ENCODE measurements at places on chromosomes 6 and 20.

DNA sequence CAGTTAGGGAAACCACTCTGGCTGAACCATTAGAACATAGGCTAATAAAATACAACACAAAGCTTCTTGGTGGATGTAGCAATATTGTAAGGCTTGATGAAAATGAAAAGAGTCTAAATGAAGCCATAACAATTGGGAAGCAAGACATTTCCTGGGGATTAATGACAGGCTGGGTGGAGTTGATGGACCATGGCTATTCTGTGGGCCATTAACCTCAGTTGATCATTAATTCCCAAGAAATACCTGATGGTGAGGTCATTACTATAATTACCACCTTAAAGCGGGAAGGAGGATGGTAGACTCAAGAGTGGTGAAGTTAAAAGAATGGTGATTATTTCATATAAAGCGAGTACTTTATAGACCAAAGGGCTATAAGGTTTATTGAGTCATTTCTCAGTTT is 455.8 kb upstream of the MAP3K7 start:
- no peaks in the 10 kb centered on the region for H3K4me1 ChIP-seq
- no peaks in the 10 kb centered on the region for H3K27me3 ChIP-seq
- no peaks in the 10 kb centered on the region for H3K36me3 ChIP-seq
- H3K27ac ChIP-seq = no peak overlapping the region

DNA sequence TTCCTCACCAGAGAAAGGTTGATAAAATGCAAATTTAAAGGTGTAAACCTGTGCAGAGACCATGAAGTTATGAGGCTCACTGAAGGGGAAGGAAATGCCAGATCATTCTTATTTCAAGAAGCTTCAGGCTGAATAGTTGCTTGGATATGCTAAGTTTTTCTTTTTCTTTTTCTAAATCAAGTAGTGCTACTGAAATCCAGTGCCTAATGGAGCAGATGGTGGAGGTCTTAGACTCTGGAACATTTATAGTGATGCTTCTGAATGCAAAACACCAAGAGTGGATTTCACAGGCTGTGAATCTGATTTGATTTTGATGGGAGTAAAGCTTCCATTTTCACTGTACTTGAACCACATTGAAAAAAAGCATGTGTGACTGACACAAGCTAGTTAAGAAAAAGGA is 151.2 kb upstream of the BEND3 start:
- no peaks in the 10 kb centered on the region for H3K36me3 ChIP-seq
- H3K27ac ChIP-seq = no peak overlapping the region
- no peaks in the 10 kb centered on the region for H3K27me3 ChIP-seq
- H3K4me3 ChIP-seq = no peak overlapping the region
- H3K4me1 ChIP-seq = no peaks in the 10 kb centered on the region
- DNase-seq = peak; percentile 54

DNA sequence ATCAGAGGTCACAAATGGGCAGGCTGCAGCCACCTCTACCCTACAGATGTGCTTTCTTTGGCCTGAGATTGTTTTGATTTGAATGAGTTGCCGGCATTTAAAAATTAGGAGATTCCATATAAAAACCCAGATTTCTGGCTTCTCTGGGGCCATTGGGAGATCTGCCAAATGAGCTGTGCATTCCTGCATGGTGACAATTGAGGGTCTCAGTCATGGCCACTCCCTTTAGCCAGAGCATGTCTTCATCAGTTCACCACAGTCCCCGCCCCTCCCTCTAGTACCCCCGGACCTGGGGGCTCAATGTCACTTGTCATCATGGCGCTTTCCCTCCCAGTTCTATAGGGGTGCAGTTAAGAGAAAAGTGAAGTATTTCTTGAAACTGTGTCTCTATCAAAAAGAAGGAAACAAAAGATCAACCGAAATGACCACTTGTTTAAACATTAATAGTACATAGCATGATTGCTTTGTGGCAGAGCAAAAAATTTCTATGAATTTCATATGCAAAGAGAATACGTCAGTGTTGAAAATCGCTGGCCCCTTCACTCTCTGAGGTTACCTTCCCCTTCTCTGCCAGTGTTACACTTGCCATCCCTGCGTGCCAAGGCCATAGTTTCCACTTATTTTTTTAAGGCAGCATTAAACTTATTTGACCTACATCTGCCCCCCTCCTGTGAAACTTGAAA is 21.1 kb downstream of the EYA2 start:
- H3K4me1 ChIP-seq = peaks cover 11% of the 10 kb centered on the region
- peak overlapping the region; percentile 78 for H3K27ac ChIP-seq
- DNase-seq = no peak
- no peak overlapping the region for H3K4me3 ChIP-seq
- H3K36me3 ChIP-seq = no peaks in the 10 kb centered on the region

DNA sequence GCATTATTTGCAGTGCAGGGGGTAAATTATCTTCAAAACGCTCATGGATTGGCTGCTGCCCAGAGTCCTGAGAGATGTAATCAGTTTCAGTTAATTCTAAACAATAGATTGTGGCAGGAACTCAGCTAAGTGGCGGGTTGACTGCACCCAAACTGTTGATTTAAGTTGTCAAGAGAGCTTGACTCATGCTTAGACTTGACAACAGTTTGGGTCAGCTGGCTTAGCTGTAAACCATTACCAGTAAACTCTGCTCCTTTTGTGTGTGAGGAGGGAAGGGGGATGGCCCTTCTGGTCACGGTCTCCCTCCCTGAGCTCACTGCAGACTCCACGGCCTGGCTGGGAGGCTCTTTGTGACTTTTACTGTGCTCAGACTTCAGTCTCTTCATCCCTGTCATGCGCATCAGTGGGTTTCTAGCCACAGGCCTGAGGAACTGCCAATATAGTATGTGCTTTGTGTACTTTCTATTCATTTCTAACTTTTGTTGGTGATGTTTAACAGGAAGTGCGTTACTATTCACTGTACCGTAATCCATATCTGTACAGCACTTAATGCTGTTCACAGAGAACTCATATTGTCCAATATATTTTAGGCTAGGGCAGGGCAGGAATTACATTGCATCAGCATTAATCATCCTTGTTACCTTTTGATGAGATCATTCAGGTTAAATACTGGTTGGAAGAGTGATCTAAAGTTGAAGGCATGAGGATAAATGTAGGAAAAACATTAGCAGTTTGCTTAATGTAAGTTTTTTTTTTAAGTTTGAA is 488.3 kb downstream of the CDKAL1 start:
- H3K36me3 ChIP-seq = no peaks in the 10 kb centered on the region
- H3K4me3 ChIP-seq = no peak overlapping the region
- H3K27ac ChIP-seq = no peak overlapping the region
- peak; percentile 41 for DNase-seq
- no peaks in the 10 kb centered on the region for H3K27me3 ChIP-seq
- H3K4me1 ChIP-seq = peaks cover 3% of the 10 kb centered on the region

DNA sequence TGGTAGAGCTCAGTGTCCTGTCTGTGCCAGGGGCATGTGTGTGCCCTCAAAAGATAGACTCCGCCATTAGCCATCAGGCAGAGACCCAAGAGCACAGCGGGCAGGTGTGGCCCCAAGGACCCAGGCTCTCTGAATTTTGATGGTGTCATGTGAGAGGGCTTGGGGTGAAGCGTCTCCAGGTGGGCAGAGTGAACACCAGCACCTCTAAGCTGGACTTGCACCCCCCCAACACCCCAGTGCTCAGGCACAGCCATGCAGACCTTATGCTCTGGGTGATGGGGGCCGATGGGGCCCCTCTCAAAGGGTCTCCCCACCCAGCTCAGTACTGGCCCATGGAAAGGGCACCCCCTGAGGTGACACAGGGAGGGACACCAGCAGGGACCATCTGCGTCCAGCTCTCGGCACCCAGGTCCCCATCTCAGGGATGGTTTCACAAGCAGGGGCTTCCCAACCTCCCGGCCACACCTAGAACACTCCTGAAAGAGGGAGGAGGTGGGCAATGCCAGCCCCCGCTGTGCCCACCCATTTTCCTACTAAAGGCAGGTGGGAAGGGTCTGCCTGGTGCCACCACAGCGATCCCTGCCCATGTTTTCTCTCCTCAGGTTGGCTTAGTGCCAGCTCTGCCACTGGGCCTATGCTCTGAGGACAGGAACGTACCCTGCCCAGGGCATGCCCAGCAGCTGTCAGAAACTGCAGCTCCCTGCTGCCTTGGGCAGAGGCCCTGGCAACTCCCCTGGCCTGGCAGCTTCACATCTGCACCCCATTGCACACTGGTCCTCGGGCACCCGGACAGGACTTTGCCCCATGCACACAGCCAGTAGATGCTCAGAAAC is 3.5 kb downstream of the CST7 start:
- no peak for DNase-seq
- H3K4me1 ChIP-seq = peaks cover 6% of the 10 kb centered on the region
- H3K27ac ChIP-seq = no peak overlapping the region
- H3K27me3 ChIP-seq = no peaks in the 10 kb centered on the region

DNA sequence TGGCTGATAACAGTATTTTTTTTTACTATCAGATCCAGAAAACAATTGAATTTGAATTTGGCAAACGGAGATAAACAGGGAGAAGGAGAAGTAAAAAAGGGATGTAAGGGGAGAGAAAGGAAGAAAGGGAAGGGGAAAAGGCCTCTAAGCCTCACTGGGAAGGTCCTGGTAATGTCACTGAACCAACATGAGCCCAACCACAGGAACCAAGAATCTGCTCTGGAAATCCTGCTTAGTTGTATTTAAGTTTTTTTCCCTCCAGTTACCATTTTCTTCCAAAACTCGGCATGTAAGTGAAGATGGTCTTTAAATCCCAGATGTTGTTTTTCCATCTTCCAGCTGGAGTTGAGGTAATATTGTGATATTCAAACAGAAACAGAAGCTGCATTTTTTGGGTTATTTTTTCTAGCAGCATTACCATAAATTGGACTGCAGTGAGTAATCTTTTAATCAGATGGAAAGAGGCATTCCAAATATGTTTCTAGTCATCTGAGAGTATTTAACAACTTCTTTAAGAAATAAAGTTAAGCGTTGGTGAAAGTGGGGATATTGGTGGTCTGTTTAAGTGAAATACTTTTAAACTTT is 91.1 kb downstream of the TXNDC5 start:
- DNase-seq = no peak
- no peak overlapping the region for H3K27ac ChIP-seq
- H3K4me1 ChIP-seq = no peaks in the 10 kb centered on the region
